ENCODE measurements at places on chromosomes 1 and 21. TPM values are rescaled to one million over a fixed set of nuclear protein-coding genes. Genes with fewer than 3 reads are reported as not detected.

Gene FCGR1A
- polyA plus RNA-seq: 1.00 TPM

Gene ESRRG
- 0.12 TPM for polyA plus RNA-seq

Gene LCK
- polyA plus RNA-seq: 2.3 TPM

Gene PSRC1
- polyA plus RNA-seq: 10.4 TPM

Gene CENPS
- polyA plus RNA-seq: 17.8 TPM

Gene DNASE2B
- not detected for polyA plus RNA-seq

Gene C8A
- polyA plus RNA-seq: not detected

Gene CFAP45
- 0.61 TPM for polyA plus RNA-seq
